Activated CD8-positive, alpha-beta memory T cell treated with anti-CD3 and anti-CD28 coated beads for 36 hours (primary cell): ENCODE measurements at places on chromosomes 12 and 14. TPM values are rescaled to one million over a fixed set of nuclear protein-coding genes. Genes with fewer than 3 reads are reported as not detected.

Gene ADGRD1
- total RNA-seq, result 0.57 TPM

Gene AQP6
- total RNA-seq, result not detected

Gene ACADS
- total RNA-seq, result 12.6 TPM

Gene TAS2R46
- total RNA-seq, result 0.38 TPM

Gene KLRD1
- total RNA-seq, result 68.3 TPM

Gene APEX1
- total RNA-seq, result 243 TPM

Gene TECPR2
- total RNA-seq, result 9.7 TPM

Gene ERBB3
- total RNA-seq, result 0.97 TPM

Gene TROAP
- total RNA-seq, result 44.4 TPM

Gene FAM186B
- total RNA-seq, result 0.17 TPM

Gene SPTB
- total RNA-seq, result 0.17 TPM

Gene RD3L
- not detected for total RNA-seq

Gene SLC6A13
- total RNA-seq, result 0.34 TPM

Gene PSMD9
- 73.7 TPM for total RNA-seq

Gene TFCP2
- 39.5 TPM for total RNA-seq

Gene TEX52
- total RNA-seq, result not detected

Gene HRK
- not detected for total RNA-seq

Gene RPS6KL1
- total RNA-seq, result 5.0 TPM

Gene BCL2L14
- total RNA-seq, result 0.53 TPM

Gene TSHR
- not detected for total RNA-seq

Gene HCFC2
- total RNA-seq, result 10.6 TPM

Gene FUT8
- total RNA-seq, result 90.1 TPM

Gene DDX23
- 131 TPM for total RNA-seq

Gene RIN3
- total RNA-seq, result 61.1 TPM

Gene GAPDH
- total RNA-seq, result 8,736 TPM

Gene JPH4
- 0.65 TPM for total RNA-seq

Gene DHH
- total RNA-seq, result not detected

Gene ACIN1
- total RNA-seq, result 190 TPM

Gene TMPRSS12
- total RNA-seq, result not detected

Gene APOF
- not detected for total RNA-seq

Gene SLC5A8
- total RNA-seq, result not detected

Gene CATSPERB
- not detected for total RNA-seq

Gene GPRC5A
- not detected for total RNA-seq

Gene CLEC4D
- total RNA-seq, result not detected

Gene TMEM229B
- 1.5 TPM for total RNA-seq

Gene SMCO2
- not detected for total RNA-seq
